ENCODE measurements at places on chromosomes 7 and 10.
A peak's percentile ranks its signal among the peaks of the same experiment; 100 is the strongest.

GRCh38 chr10:131811630-131812403 is 89.0 kb upstream of the PPP2R2D start:
- H3K27me3 ChIP-seq: no peaks in the 10 kb centered on the region
- H3K36me3 ChIP-seq: no peaks in the 10 kb centered on the region
- no peak for DNase-seq
- no peak overlapping the region for H3K4me3 ChIP-seq
- no peak overlapping the region for H3K27ac ChIP-seq

- no peaks in the 10 kb centered on the region for H3K4me1 ChIP-seq
- DNase-seq: peak; percentile 69
- no peak overlapping the region for H3K27ac ChIP-seq
- no peaks in the 10 kb centered on the region for H3K36me3 ChIP-seq
- no peak overlapping the region for H3K4me3 ChIP-seq
Observed at GRCh38 chr7:2978408-2978807, 65.3 kb downstream of the CARD11 start.

GRCh38 chr7:141225916-141226618 is 152.2 kb downstream of the TMEM178B start:
- H3K4me1 ChIP-seq: no peaks in the 10 kb centered on the region
- H3K36me3 ChIP-seq: no peaks in the 10 kb centered on the region
- DNase-seq: no peak
- H3K27ac ChIP-seq: no peak overlapping the region
- H3K27me3 ChIP-seq: no peaks in the 10 kb centered on the region

DNA sequence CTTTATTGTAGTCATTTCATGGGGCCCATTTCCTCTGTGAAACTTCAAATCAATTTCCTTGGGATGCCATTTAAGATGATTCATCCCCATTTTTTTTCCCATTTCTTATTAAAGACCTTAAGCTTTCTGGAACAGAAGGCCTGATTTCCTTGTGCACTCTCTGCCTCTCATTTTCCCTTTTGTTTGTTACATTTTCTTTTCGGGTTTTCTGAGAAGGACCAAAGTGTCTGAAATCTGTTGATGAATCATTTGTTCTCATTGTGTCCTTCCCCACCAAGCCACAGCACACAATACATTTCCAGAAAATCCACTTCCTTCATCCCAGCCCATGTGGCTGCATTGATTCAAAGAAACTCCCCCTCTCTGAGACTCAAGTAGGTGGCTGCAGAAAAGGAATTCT is 372.4 kb downstream of the SFMBT2 start:
- H3K4me1 ChIP-seq: no peaks in the 10 kb centered on the region
- DNase-seq: no peak
- no peak overlapping the region for H3K27ac ChIP-seq
- H3K4me3 ChIP-seq: no peak overlapping the region
- no peaks in the 10 kb centered on the region for H3K36me3 ChIP-seq

DNA sequence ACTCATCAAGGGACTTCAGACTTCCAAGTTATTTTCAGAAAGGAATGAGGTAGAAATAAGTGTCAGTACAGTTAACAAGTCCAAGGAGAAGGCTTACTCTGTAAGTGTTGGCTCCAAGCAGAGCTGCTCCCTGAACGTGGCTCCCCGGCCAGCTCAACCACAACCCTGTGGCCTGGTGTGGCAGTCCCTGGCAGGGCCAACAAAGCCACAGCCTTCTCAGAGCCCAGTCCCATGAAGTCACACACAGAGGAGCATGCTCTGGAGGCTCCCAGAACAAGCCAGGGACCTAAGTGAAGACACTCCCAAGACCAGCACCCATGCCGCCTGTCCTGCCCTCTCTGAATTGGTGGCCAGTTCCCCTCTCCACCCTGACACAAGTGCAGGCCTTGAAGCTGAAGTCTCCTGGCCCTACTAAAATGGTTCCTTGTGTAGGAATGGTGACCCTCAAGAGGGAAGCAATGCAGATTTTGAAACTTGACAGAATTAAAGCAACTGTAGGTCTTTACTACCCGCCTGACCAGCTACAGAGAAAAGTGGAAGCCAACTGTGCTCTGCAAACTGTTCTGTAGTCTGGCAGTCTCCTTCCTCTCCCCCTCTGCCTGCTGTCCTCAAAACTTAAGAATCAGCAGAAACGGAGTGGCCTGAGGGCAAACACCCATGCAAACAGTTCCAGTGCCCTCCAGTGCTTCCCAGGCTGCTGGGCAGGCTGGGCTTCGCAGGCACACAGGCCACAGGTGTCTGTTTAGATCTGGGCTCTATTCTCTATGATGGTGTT is 51.1 kb downstream of the NOD1 start:
- no peak overlapping the region for H3K4me3 ChIP-seq
- DNase-seq: peak; percentile 16
- H3K36me3 ChIP-seq: peaks cover 5% of the 10 kb centered on the region
- no peaks in the 10 kb centered on the region for H3K27me3 ChIP-seq
- no peaks in the 10 kb centered on the region for H3K4me1 ChIP-seq

DNA sequence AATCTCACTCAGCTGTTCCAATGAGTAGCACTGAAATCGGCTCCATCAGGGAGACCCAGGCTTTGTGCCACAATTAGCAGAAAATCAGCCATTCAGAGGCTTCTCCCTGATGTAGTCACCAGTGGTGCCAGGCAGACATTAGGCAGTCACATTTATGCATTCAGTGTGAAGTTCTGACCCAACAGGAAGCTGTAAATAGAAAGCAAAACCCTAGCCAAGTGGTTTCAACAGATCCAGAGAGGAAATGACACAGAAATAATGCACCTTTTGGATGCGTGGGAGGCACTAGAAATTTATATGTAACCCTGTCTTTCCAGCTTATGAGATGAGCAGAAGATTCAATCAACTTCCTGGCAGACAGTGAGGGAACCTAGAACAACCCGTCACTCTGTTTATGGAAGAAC is 186.4 kb downstream of the PDE1C start:
- DNase-seq: no peak
- no peaks in the 10 kb centered on the region for H3K4me1 ChIP-seq
- H3K4me3 ChIP-seq: no peak overlapping the region

GRCh38 chr10:100838986-100839385 is 73.8 kb upstream of the SLF2 start:
- H3K4me1 ChIP-seq: no peaks in the 10 kb centered on the region
- no peaks in the 10 kb centered on the region for H3K36me3 ChIP-seq
- H3K27me3 ChIP-seq: peaks cover 12% of the 10 kb centered on the region
- no peak overlapping the region for H3K27ac ChIP-seq

DNA sequence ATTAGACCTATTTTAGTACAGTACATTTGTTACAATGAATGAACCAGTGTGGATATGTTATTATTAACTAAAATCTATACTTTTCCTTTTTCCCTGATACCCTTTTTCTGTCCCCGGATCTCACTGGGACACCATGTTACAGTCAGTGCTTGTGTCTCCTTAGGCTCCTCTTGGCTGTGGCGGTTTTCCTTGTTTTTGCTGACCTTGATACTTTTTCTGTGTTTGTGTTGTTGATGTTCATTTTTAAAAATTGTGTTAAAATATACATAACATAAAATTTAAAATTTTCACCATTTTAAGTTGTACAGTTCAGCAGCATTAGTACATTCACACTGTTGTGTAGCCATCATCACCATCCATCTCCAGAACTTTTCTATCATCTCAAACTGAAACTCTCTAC is 54.2 kb upstream of the OSBPL3 start:
- no peak for DNase-seq
- H3K4me1 ChIP-seq: no peaks in the 10 kb centered on the region
- H3K27me3 ChIP-seq: no peaks in the 10 kb centered on the region
- no peak overlapping the region for H3K27ac ChIP-seq
- no peak overlapping the region for H3K4me3 ChIP-seq

DNA sequence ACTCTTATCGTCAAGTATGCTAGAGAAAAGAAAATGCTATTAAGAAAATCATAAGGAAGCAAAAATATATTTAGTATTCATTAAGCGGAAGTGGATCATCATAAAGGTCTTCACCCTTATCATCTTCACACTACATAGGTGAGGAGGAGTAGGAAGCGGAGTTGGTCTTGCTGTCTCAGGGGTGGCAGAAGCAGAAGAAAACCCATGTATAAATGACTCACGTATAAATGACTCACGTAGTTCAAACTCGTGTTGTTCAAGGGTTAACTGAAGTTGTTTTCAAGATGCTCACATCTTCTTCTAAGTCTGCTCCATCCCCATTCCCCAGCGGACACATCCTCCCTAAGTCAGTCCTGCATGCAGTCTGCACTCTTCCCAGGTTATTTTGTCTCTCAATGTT is 72.4 kb downstream of the SFMBT2 start:
- DNase-seq: no peak
- no peak overlapping the region for H3K4me3 ChIP-seq
- no peaks in the 10 kb centered on the region for H3K27me3 ChIP-seq
- no peaks in the 10 kb centered on the region for H3K4me1 ChIP-seq
- H3K36me3 ChIP-seq: peaks cover 2% of the 10 kb centered on the region
- no peak overlapping the region for H3K27ac ChIP-seq

GRCh38 chr10:32582946-32583345 is 137.0 kb downstream of the CCDC7 start:
- no peak for DNase-seq
- peaks cover 5% of the 10 kb centered on the region for H3K36me3 ChIP-seq
- H3K4me3 ChIP-seq: no peak overlapping the region

- no peaks in the 10 kb centered on the region for H3K4me1 ChIP-seq
- H3K36me3 ChIP-seq: no peaks in the 10 kb centered on the region
- no peaks in the 10 kb centered on the region for H3K27me3 ChIP-seq
- no peak for DNase-seq
- no peak overlapping the region for H3K27ac ChIP-seq
Observed at GRCh38 chr7:117667456-117667855, 187.6 kb downstream of the CFTR start.

- H3K27ac ChIP-seq: no peak overlapping the region
- peak overlapping the region; percentile 95 for H3K4me3 ChIP-seq
- H3K27me3 ChIP-seq: peaks cover 8% of the 10 kb centered on the region
Observed at GRCh38 chr7:70695795-70696083, 436.2 kb upstream of the GALNT17 start.

DNA sequence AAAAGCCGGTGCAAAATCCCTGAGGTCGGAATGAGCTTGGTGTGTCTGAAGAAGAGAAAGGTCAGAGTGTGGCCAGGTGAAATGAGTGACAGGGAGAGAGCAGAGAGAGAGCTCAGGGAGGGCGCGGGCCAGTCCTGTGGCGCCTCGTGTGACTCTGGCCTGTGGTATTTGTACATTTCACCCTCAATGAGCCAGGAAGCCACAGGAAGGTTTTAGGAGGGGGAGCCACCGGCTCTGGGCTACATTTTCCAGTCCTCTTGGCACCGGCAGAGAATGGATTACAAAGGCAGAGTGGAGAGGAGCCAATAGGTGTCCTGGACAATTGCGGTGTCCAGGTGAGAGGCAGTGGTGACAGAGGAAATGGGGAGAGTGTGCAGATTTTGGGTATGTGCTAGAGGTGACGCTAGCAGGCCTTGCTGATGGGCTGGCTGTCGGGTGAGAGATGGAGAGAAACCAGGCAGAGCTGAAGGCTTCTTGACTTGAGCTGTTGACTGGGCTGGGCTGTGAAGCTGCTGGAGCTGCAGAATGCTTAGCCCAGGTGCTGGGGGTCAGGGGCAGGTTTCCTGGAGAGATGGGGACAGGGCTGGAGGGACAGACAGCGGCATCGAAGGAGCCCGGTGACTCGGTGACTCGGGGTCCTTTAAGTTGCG is 38.1 kb downstream of the COL13A1 start:
- H3K36me3 ChIP-seq: no peaks in the 10 kb centered on the region
- H3K4me3 ChIP-seq: no peak overlapping the region
- no peaks in the 10 kb centered on the region for H3K27me3 ChIP-seq
- H3K27ac ChIP-seq: no peak overlapping the region
- H3K4me1 ChIP-seq: peaks cover 16% of the 10 kb centered on the region

DNA sequence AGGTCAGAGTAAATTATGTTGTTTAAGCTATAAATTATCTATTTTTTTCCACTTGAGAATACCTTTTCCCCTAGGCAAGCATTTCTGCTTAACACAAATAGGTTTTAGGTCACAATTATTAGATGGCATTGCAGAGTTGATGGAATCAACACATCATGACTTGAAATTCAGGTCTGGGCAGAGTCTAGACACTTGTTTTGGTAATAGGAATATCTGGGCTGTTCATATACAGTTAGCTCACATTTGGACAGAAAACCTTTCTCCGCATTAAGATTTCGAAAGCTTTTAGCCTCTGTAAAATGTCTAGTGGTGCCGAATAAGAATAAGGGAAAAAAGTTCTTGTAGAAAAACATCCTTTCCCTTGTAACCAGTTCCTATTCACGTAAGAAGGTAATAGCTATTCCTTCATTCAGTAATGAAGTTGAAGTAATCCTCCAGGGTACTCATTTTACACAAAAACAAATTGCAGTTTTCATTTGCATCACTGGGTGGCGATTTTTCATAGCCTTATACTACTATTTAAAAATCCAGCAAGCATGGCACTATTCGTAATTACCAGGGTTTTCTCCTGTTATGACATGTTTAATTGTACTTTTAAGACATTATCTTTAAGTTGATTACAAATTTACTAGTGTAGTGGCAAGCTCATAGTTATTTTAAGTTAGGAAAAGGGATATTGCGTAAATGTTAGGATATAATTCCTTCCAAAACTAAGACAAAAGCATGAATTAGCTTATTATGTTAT is 37.0 kb downstream of the RPA3 start:
- no peaks in the 10 kb centered on the region for H3K4me1 ChIP-seq
- H3K27me3 ChIP-seq: no peaks in the 10 kb centered on the region
- H3K27ac ChIP-seq: no peak overlapping the region
- no peak overlapping the region for H3K4me3 ChIP-seq
- H3K36me3 ChIP-seq: peaks cover 6% of the 10 kb centered on the region

DNA sequence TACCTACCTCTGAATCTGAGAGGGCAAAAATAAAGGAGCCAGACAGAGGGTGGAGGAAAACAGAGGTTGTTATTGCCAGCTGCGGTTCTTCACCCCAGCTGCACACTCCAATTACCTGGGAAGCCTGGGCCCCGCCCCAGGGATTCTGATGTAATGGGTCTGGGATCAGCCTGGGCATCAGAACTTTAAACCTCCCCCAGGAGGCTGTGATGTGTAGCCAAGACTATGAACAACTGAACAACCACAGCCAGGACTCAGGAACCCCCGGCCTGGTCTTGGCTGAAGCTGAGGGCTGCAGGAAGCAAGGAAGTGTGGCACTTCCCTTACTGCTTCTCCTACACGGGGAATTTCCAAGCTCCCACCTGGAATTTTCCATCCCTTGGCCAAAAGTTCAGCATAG is 89.3 kb downstream of the HIP1 start:
- no peak for DNase-seq
- H3K4me3 ChIP-seq: no peak overlapping the region
- H3K27me3 ChIP-seq: no peaks in the 10 kb centered on the region
- peaks cover 3% of the 10 kb centered on the region for H3K36me3 ChIP-seq

- no peaks in the 10 kb centered on the region for H3K4me1 ChIP-seq
- H3K27ac ChIP-seq: no peak overlapping the region
- DNase-seq: no peak
- no peaks in the 10 kb centered on the region for H3K27me3 ChIP-seq
- no peak overlapping the region for H3K4me3 ChIP-seq
Observed at GRCh38 chr10:4068629-4069028, 283.6 kb upstream of the KLF6 start.

DNA sequence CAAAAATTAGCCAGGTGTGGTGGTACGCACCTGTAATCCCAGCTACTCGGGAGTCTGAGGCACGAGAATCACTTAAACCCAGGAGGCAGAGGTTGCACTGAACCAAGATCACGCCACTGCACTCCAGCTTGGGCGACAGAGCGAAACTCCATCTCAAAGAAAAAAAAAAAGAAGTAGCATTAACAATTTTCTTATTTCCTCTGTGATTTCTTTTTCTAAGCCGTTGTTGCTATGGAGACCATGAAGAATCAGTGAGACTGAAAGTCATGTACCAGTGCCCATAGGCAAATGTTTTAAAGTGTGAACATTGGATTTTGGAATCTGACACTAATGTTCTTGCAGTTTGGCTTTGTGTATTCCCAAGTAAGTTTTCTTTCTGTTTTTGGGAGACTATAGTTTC is 18.4 kb upstream of the MAP3K8 start:
- no peak overlapping the region for H3K27ac ChIP-seq
- no peak overlapping the region for H3K4me3 ChIP-seq
- no peaks in the 10 kb centered on the region for H3K27me3 ChIP-seq
- H3K36me3 ChIP-seq: no peaks in the 10 kb centered on the region
- DNase-seq: no peak
